AG04450 (cell line): ENCODE measurements at places on chromosomes 1 and 21.

DNA sequence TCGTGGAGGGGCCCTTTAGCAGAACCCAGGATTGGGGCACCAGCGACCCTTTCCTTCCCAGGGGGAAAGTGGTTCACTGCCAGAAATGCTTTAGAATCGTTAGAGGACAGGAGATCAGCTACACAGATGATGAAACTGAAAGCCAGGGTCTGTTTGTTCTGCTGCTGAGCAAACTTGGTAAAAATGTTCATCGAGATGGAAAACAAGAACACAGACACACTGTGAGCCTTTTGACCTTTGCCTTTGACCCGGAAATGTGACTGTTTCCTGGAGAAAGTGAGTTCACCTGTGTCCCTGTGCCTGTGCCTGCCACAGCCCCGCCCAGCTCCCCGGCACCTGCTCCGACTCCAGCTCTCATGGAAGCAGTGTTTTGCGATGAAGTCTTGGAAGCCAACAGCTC is 234.3 kb downstream of the CAMTA1 start:
- no peak for DNase-seq

- DNase-seq: no peak
These were observed 131.4 kb downstream of the HS2ST1 start for GRCh38 chr1:87045761-87046304.

GRCh38 chr1:216960716-216961115 is 237.5 kb upstream of the ESRRG start:
- no peak for DNase-seq

- DNase-seq: no peak
These were observed 116.2 kb upstream of the KCNK2 start for GRCh38 chr1:214966346-214966745.

GRCh38 chr1:1429671-1430073 is 5.8 kb upstream of the VWA1 start:
- no peak for DNase-seq

GRCh38 chr1:220890602-220891001 is 11.4 kb downstream of the HLX start:
- DNase-seq: no peak

DNA sequence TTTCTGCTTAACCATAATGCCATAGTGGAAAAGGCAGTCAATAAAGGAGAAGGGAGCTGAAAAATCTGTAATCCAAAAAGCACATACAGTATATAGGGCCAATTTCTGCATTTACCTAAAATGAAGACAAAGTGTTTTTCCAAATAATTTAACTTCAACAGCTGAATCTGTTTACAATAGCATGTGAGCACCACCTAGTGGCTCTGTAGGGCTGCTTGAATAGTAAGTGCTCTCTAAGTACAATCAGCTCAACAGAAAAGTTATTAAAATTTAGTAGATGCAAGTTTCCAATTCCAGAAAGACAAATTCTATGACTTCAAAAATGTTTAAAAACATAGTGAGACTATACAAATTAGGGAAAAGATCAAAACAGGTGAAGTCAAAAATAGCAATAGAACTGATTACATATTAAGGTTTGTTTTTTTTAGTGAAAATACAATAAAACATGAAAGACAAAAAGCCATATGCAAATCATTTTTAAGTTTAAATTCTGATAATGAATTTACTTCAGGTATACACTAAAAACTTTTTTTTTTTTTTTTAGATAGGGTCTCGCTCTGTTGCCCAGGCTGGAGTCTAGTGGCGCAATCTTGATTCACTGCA is 220.0 kb downstream of the SETD4 start:
- peak; percentile 69 for DNase-seq

DNA sequence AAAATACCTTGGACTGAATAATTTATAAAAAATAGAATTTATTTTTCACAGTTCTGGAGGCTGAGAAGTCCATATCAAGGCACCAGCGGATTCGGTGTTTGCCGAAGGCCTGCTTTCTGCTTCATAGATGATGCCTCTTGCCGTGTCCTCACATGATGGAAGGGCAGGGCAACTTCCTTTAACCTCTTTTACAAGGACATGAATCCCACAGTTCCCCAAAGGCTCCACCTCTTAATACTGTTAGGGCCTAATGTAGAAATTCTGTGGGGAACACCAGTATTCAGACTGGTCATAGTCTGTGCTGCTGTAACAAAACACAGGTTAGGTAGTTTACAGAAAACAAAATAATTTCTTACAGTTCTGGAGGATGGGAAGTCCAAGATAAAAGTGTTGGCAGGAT is 25.9 kb downstream of the DYRK1A start:
- no peak for DNase-seq

DNA sequence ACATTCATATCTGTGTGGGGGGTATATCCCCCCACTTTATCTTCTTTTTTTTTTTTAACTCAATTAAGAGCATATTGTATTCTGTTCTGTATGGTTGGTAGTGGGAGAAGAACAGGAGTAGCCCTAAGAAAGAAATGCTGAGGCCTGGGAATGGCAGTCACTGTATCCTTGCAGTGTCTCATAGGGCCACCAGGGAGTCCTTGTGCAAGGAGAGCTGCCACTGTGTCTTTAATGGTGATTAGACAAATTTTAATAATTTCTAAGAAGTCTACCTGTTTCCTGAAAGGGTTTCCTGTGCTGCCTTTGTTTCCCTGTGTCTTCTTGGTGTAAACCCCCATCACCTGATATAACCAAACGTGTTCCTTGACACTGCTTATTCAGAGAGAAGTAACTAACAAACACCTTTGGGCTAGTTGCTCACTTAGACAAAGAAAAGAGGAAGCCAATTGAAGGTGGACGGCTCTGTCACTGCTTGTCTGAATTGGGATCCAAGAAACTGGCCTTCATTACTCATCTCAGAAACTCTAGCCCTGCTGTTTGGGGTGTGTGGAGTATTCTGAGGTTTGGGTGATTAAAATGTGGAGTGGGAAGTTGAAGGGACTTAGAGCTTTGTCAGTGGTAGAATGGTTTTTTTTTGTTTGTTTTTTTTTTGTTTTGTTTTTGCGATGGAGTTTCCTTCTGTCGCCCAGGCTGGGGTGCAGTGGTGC is 15.2 kb downstream of the GIPC2 start:
- DNase-seq: no peak

- no peak for DNase-seq
These were observed 226.4 kb downstream of the GREM2 start for GRCh38 chr1:240385551-240385950.

- DNase-seq: no peak
These were observed 9.9 kb upstream of the HSPG2 start for GRCh38 chr1:21946836-21947587.

DNA sequence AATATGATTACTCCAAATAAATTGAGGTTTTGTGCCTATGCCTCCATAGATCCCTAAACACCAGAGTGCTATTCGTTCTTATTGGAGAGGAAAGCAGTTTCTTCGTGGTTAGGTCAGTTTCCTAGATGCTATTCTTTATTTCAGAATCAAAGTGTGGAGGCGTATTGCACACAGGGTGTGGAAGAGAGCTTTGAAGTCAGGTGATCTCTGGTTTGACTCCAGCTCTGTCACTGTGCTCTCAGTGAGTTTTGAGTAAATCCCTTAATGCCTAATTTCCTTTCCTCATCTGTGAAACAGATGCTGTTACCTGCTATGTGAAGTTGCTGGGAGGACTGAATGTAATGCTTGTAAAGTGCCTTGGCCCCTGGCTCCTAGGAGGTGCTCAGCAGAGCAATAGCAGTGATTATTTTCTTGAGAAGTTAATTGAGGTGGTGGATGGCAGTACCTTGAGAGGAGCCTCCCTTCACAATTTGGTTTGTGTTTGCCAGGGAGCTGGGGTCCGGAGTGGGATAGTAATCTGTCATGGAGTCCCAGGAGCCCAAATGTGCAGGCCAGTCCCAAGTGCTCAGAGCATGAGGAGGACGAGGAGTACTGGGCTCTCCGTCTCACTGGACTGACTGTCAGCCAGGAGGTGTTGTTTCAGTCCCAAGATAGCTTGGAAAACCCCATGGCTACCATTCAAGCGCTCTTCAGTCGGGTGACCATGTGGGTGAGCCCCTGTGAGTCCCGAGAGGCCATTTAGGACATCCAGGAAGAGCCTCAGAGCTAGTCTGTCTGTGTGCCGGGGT is 14.9 kb downstream of the NTPCR start:
- no peak for DNase-seq

DNA sequence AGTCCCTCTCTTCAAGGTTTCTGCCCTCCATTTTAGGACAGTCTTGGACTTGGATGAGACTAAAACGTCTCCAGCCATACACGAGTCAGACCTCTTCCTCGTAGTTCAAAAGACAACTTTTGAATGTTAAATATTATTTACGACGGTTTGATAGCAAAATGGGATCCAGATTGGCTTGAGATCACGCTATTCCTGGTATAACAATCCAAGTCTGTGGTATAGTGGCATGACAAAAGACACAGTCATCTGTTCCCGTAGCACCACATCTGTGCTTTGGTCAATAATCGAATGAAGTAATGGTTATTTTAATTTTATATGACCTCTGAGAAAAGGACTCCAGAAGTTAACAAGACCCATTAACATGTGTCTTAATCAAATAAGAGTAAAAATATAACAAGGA is 7.0 kb downstream of the PCP4 start:
- no peak for DNase-seq

DNA sequence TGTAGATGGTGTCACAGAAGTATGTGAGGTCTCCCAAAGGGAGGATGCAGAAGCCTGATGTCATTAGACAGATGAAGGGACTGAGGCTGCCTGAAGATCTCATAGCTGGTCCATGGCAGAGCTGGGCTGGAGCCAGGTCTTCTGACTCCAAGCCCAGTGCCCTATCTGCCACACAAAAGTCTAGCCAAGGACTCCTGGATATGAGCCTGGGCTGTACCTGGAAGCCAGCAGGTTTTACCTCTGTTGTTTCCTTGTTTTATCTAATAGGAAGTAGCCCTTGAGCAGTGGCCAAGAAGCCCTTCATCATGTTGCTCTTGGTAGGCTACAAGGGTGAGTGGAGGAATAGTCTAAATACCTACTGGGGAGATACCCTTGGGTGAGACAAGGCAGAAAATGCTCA is 74.4 kb upstream of the SLC44A3 start:
- no peak for DNase-seq

DNA sequence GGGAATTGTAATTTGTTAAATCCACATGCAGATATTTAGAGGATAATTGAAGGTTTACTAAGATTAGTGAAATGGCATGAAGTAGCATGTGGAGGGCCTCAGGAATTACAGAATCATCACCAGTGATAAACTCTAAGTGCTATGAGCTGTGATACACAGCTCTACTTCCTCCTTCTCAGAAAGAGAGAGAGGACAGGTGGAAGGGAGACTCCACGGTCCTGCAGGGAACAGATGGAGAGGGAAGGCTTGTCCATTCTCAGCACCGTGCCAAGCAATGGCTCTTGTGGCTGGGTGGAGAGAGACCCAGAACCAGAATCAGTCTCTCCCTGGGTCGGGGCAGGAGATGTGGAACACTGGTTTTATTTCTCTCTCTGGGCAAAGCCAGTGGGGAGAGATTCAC is 27.8 kb upstream of the LYPD8 start:
- DNase-seq: no peak

- no peak for DNase-seq
These were observed 19.6 kb upstream of the LAMC2 start for GRCh38 chr1:183166454-183166853.

- no peak for DNase-seq
These were observed 26.1 kb downstream of the PDE9A start for GRCh38 chr21:42679319-42680057.

DNA sequence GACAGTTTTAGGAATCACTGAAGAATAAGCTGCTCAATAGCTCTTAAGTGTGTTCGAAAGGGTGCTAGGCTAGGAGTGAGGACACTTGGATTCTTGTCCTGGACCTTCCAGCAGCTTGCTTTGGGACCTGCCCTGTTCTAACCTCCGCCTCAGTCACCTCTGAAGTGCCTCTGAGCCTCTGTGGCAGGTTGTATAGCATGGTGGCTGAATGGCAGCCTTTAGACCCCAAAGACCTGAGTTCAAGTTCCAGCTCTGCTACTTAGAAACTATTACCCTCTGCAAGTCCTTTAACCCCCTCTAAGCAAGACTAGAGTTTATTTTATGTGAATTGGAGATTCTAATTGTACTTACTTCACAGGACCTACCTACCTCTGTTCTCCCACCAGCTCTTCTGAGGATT is 81.5 kb downstream of the RRAGC start:
- DNase-seq: no peak

DNA sequence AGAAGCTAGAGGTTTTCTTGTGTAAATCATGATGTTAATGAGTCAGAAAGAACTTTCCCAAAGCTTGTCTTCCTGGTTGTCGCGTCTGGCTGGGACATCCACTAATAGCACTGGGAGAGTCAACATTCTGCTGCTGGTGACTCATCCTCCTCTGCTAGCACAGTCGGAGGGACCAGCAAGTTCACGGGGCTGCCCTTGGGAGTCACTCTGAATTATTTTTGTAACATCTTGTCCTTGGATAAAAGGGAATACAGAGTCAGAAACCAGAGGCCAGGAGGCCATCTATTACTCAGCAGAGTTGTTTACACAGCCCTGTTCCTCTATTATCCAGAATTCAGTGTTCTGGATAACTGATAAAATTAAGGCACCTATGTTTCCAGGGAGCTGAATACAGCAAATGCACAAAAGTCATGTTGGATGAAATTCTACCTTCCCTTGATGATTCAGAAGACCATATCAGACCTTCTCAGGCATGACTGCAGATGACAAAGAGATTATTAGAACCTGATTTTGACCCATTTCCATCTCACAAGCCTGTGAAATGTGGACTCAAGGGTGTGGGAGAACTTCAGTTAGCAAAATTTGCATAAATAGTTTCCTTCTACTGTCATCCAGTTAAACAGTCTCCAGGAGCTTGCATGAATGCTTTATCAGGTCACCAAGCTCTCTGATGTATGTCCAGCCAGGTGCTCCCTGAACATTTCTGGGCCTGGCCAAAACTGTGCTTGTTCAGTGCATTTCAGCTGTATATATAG is 68.1 kb downstream of the JAK1 start:
- peak; percentile 46 for DNase-seq

GRCh38 chr1:47727051-47727696 is 270.0 kb downstream of the TRABD2B start:
- DNase-seq: no peak

GRCh38 chr21:27513825-27514224 is 546.9 kb upstream of the ADAMTS5 start:
- DNase-seq: no peak

DNA sequence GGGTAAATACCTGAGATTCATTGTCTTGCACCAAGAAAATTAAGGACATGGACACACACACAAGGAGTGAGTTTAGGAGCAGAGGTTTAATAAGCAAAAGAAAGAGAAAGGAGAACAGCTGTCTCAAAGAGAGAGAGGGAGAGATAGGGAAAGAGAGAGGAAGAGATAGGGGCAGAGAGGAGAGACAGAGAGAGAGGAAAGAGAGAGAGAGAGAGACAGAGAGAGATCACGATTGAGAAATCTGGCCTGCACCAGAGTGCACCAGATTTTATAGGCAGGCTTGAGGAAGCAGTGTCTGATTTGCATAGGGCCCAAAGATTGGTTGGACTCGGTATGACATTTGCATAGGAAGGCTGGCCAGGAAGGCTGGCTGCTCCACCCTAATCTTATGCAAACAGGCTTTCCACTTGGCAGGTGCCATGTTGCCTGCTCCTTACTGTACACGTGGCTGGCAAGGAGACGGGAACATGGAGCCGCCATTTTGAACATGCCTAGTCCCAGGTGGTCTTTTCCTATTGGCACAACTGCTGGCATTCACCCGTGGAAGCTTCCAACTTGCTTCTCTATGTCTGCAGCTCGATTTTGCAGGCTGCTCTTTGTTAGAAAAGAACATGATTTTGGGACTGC is 419.9 kb downstream of the ZP4 start:
- no peak for DNase-seq
